Progenitor cell of endocrine pancreas (in vitro differentiated cells): ENCODE measurements at places on chromosomes 16 and 17. TPM values are rescaled to one million over a fixed set of nuclear protein-coding genes. Genes with fewer than 3 reads are reported as not detected.

GRCh38 chr17:17551361-17551760 lies 40.1 kb downstream of the PEMT start:
- DNase-seq: no peak
- no peak overlapping the region for H3K4me3 ChIP-seq
- peaks cover 17% of the 10 kb centered on the region for H3K4me1 ChIP-seq
- no peaks in the 10 kb centered on the region for H3K27me3 ChIP-seq
- no peaks in the 10 kb centered on the region for H3K36me3 ChIP-seq

Gene KRT28
- not detected in 2 replicates for total RNA-seq

DNA sequence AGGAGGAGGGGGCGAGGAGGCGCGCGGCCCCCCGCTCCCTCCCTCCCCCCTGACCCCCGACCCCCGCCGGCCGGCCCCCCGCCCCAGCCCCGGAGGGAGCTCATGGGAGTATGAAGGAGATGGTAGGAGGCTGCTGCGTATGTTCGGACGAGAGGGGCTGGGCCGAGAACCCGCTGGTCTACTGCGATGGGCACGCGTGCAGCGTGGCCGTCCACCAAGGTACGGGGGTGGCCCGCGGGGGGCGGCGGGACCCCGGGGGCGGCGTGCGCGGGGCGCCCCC lies 390 bp downstream of the MLLT6 start:
- no peak for DNase-seq
- peaks cover 31% of the 10 kb centered on the region for H3K4me1 ChIP-seq
- peaks cover 9% of the 10 kb centered on the region for H3K36me3 ChIP-seq
- H3K27ac ChIP-seq: no peak overlapping the region
- H3K4me3 ChIP-seq: peak overlapping the region; percentile 90
- H3K27me3 ChIP-seq: peaks cover 14% of the 10 kb centered on the region

GRCh38 chr17:48498164-48498850 lies 32.5 kb downstream of the HOXB1 start:
- peak overlapping the region; percentile 39 for H3K27ac ChIP-seq
- H3K36me3 ChIP-seq: no peaks in the 10 kb centered on the region
- H3K4me3 ChIP-seq: no peak overlapping the region

- no peak for DNase-seq
- H3K4me3 ChIP-seq: no peak overlapping the region
- no peak overlapping the region for H3K27ac ChIP-seq
- peaks cover 8% of the 10 kb centered on the region for H3K36me3 ChIP-seq
- H3K4me1 ChIP-seq: peaks cover 1% of the 10 kb centered on the region
These were observed 38.7 kb upstream of the BCAS3 start for GRCh38 chr17:60639019-60639330.

GRCh38 chr17:74282587-74283370 lies 8.7 kb downstream of the DNAI2 start:
- DNase-seq: no peak
- H3K4me1 ChIP-seq: peaks cover 2% of the 10 kb centered on the region
- H3K27me3 ChIP-seq: peaks cover 7% of the 10 kb centered on the region
- no peak overlapping the region for H3K4me3 ChIP-seq

GRCh38 chr17:47694581-47695428 lies 844 bp downstream of the TBKBP1 start:
- peaks cover 16% of the 10 kb centered on the region for H3K4me1 ChIP-seq
- peaks cover 6% of the 10 kb centered on the region for H3K27me3 ChIP-seq

DNA sequence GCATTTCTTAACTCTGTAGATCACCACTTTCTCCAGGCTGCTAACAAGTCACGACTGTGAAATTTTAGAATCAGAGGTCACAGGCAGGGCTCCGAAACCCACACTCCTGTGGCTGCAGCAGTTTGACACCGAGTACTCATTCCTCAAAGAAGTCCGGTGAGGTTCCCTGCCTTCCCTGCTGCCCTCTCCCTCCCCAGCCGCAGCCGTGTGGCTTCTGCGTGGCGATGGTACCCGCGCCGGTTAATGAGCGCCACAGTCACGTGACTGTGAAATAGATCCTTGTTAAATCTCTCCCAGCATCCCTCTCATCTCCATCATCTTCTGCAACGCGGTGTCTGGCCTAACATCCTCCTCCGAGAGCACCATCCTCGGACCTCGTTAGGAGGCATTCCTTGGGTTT lies 65.2 kb upstream of the ENDOV start:
- peaks cover 23% of the 10 kb centered on the region for H3K36me3 ChIP-seq
- no peak overlapping the region for H3K27ac ChIP-seq

DNA sequence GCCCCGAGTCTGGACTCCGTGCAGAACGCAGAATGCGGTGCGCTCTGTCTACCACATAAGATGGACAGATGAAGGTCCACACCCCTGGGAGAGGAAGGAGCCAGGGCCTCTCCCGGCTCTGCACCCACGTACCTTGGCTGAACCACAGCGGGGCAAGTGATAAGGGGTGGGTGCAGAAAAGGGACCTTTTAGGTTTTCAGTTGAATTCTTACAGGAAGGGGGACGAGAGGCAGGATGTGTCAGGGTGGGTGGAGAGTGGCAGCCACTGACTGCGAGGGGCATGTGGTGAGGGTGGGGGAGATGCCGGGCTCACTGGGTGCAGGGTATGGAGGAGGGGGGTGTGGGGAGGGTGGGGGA lies 372 bp downstream of the CD300A start:
- H3K27me3 ChIP-seq: no peaks in the 10 kb centered on the region
- H3K4me3 ChIP-seq: no peak overlapping the region
- no peaks in the 10 kb centered on the region for H3K36me3 ChIP-seq
- no peak for DNase-seq
- H3K4me1 ChIP-seq: peaks cover 33% of the 10 kb centered on the region

DNA sequence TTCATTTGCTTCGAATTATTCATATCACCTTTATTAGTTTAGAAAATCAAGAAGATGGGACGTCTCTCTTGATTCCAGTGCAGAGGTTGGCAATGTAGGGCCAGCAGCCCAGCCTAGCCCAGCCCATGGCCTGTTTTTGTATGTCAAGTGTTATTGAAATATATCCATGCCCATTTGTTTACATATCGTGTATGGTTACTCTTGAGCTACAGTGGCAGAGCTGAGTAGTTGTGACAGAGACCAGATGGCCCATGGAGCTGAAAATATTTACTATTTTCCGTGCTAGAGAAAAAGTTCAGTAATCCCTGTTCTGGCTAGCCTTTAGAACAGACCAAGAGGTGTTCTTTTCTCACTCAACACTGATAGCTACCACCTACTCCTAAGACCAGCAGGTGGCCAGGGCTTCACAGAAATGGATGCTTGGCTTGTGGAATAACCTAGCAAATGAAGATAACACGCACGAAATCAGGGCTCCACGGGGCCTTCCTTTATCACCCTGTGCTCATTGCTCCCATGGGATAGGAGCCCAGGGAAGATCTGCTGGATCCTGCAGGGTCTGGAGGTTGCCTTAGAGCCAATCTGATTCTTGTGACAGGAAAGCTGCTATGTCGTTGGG lies 123.2 kb upstream of the ANKFN1 start:
- no peak overlapping the region for H3K27ac ChIP-seq
- H3K27me3 ChIP-seq: peaks cover 17% of the 10 kb centered on the region
- DNase-seq: no peak
- H3K36me3 ChIP-seq: no peaks in the 10 kb centered on the region

Gene KRTAP3-2
- total RNA-seq: not detected in 2 replicates
